ENCODE measurements at places on chromosomes 16 and 17. TPM values are rescaled to one million over a fixed set of nuclear protein-coding genes. Genes with fewer than 3 reads are reported as not detected.

DCTN5 gene
- total RNA-seq: 22.5 TPM

LPO gene
- total RNA-seq: not detected

DNA sequence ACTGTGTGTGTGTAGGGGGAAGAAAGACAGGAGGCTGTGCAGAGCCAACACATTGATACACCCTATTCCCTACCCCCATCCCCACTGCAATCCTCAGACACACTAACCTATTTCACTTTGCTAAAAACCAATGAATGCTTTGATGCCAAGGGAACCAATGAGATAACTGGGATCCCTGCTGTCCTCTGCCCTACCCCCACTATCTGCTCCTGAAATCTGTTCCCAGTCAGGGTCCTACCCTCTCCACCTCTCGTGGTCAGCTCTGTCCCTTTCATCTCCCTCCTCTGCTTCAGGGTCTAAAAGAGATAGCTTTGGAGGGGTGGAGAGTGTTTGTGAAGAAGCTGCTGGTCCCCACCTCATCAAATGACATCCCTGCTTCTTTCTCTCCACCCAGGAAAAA is 19.1 kb upstream of the SP6 start:
- DNase-seq: no peak

DNA sequence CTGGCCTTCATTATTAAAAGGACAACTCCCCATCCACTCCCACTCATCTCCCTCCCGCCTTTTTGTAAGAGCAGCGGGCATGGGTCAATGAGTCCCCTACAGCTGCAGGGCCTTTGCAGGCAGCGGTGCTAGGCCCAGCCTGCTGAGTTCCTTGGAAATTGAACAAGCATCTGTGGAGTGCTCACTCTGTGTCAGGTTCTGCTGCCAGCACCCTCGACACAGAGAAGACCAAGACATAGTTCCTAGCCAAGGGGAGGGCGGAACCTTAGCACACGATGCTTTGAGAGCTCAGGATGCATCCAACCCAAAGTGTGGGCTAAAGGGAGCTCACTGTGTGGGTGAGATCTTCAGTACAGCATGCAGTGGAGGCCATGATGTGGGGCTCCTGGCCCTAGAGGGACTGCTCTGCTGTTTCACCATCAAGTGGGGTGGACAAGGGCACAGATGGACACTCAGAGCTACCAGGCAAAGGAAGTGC is 27.6 kb downstream of the RMI2 start:
- no peak for DNase-seq

DNA sequence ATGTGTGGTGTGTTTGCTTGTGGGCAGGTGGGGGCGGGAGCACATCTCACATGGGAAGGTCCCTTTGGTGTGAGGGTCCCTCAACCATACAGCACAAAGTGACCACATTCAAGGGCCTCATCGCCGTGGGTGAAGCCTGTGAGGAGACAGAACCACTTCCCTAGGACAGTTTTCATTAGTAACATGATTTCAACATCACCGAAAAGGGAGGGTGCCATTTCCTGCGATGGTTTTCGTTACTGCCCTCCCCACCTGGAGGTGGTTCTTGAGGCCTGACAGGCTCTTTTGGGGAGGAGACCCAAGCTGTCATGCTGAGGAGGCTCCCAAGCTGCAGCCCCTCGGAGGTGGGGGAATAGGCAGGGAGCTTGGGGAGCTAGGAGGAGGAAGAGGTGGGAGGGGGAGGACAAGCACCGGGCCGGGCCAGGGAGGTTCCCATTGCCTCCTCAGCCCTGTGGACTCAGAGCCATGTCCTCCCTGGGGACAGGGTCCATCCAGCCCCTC is 9.5 kb downstream of the CD300LB start:
- DNase-seq: no peak

GRCh38 chr17:66420961-66421371 is 118.6 kb downstream of the PRKCA start:
- peak; percentile 98 for DNase-seq

DNA sequence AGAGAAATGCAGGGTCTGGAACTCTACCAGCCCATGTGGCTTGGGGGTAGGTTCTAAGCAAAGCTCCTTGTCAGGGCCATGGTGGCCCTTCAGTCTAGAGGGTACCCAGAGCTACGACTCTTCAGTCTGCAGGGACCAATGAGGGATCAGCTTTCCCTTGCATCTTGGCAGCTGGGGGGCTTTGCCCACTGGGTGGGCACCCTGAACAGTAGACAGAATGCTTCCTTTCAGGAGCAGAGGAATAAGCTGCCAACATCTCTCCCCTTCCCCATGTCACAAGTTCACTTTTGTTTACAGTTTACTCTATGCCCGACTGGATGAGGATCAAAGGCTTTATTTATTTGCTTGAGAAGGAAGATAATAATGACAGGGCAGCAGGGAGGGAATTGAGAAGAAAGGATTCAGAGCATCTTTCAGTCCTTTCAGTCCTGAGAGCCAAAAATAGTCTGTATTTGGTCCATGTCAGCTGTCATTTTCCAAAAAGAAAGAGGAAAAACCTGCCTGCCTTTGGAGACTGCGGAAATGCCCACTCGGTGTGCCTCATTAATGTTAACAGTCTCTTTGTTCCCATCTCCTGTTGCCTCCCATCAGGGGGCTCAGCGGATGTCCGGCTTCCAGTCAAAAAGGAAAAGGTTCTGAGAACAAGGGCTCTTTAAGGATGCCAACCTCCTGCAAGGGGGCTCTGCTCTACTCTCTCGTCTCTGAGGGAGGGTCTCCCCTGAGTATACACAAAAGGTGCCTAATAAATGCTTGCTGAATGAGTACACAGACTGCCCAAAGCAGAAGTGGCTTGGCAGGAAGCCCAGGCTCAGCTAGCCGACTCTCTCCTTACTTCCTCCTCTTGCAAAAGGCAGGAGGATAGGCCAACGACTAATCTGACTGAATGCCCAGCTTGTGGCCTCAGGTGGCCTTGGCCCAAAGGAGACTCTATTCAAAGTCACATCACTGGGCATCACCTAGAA is 17.1 kb downstream of the TRAF4 start:
- peak; percentile 63 for DNase-seq

GRCh38 chr17:20145567-20145966 is 136.4 kb downstream of the SPECC1 start:
- no peak for DNase-seq
